Foreskin melanocyte (primary cell): ENCODE measurements at places on chromosomes 3 and 15.

DNA sequence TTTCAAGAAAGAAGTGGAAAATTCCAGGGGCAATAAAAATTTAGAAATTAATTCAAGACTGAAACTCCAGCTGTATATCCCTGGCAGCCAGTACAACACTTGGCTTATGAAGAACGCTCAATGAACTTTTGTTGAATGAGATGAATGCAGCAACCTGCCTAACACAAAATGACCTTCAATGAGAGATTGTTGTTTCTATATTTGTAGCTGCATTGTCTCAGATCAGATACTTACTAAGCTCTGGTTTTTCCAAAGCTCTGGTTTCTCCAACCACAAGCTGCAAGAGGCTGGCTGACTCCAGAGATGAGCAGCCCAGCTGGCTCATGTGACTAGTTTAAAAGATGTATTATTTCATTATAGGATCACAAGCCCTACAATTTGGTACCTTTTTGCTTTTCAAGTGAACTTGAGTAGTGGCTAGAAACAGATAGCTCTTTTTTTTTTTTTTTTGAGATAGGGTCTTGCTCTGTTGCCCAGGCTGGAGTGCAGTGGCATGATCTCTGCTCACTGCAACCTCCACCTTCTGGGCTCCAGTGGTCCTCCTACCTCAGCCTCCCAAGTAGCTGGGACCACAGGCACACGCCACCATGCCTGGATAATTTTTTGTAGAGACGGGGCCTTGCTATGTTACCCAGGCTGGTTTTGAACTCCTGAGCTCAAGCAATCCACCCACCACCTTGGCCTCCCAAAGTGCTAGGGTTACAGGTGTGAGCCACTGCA lies 57.4 kb downstream of the UMPS start:
- peak; percentile 64 for DNase-seq

- no peak for DNase-seq
These were observed 51.0 kb downstream of the ZDHHC19 start for GRCh38 chr3:196159952-196160804.

GRCh38 chr3:70726096-70726938 lies 413.9 kb upstream of the MDFIC2 start:
- DNase-seq, result no peak

DNA sequence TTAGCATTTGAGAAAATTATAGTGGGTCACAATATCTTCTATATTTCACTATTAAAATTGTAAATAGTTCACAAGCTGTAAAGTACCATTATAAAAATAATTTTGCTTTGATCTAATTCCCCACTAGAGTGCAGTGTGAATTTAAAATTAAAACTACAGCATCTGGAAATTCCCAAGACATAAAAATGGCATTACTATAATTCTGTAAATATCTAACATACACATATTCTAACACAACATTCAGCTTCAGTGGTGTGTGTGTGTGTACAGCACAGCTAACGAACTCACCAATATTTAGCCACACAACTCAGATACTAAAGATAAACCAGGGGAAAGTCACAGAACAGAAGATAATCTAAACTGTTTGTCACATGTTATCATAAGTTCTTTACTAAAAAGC lies 424.9 kb upstream of the ZNF385D start:
- DNase-seq, result no peak

DNA sequence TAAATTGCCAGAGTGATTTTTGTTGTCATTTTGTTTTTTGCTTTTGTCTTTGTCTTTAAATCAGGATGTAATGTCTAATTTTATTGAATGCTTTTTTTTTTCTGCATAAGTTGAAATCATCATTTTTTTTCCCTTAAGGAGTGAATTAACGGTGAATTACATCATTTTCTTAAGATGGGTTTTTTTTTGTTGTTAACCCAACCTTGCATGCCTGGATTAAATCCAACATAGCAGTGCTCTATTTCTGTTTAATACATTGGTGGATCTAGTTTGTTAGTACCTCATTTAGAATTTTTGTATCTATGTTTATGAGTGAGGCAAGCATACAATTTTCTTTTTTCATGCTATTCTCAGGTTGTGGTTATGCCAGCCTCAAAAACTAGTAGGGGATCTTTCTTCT lies 186.4 kb upstream of the TMC3 start:
- no peak for DNase-seq
